Activated T-cell treated with anti-CD3 and anti-CD28 coated beads for 24 hours (primary cell): ENCODE measurements at places on chromosomes 4 and X.

- no peak for DNase-seq
Observed at GRCh38 chrX:42485601-42486000, 292.4 kb downstream of the PPP1R2C start.

- no peak for DNase-seq
Observed at GRCh38 chrX:68598841-68599240, 48.6 kb upstream of the STARD8 start.

DNA sequence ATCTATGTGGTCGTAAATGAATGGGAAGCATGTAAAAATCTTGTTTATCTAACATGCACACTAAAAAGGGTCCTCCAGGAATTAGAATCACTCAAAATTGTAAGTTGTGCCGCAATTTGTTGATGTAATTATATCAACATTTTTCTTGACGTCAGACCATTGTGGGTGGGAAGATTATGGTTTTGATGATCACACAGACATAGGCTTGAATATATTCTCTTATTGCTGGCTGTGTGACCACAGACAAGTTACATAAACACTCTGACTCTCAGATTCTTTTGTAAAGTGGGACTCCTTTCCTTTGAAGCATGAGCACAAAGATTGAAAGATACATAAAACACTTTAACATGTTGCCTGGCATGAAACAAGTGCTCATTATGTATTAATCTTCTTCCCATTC lies 51.5 kb downstream of the IL1RAPL1 start:
- no peak for DNase-seq

DNA sequence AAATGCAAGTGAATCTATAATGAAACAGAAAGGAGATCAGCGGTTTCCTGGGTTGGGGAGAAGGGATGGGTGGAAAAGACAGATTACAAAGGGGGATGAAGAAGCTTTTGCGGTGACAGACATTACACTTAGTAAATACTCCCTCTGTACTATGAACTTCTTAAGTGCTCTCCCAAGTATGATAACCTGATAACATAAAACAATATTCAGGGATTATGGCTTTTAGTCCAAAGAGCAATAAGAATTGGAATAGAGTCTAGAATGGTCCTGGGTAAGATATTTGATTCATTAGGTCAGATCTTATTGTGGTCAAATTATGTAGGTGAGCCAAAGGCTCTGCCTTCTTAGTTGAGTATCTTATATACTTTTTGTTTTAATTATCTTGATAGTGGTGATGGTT lies 9.2 kb downstream of the LRRC66 start:
- DNase-seq = no peak

DNA sequence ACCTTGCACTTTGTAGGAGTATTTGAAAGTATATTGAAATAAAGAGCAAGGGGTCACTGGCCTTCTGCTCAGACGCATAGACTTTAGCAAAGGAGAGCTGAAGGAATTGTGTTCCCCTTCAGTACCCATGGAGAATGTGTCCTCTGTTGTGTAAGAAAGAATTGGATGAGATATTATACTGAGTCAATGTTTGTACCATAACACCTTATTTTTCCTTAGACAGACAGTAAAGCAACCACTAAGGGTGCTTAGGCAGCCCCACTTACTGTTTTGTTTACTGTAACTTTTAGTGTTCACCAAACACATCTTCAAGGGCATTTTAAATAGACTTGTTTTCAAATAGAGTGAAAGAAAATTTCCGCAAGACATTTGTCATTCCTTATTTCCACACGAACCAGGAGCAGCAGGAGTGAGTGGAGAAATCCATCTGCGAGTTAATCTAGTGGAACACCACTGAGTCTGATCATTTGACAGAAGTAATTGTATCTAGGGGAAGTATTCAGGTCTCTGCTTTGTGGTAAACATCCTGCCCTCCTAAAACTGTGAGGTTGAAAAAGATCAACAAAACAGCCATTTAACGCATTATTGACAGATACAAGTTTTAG lies 89.5 kb downstream of the SLIT2 start:
- no peak for DNase-seq

GRCh38 chr4:2136726-2137125 lies 77.6 kb downstream of the NAT8L start:
- DNase-seq = no peak

- no peak for DNase-seq
Observed at GRCh38 chrX:23699636-23700194, 32.4 kb downstream of the PRDX4 start.

DNA sequence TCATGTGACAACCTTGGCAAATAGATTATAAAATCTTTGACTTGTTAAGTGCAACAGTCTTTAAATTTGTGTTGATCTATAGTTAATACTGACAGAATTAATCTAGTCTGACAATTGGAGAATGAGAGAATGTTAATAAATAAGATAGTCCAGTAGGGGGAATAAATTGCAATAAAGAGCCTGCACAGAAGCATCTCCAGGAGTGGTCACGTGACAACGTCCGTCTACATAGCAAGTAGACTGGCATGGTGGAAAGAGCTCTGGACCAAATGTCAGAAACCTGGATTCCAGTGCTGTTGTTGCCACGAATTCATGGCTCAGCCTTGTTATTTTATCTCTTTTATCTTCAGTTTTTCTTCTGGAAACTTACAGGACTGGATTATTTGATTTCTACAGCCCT lies 436.5 kb downstream of the RAB28 start:
- no peak for DNase-seq

GRCh38 chr4:2482192-2482591 lies 13.3 kb downstream of the RNF4 start:
- DNase-seq = no peak

- no peak for DNase-seq
Observed at GRCh38 chrX:70289168-70289792, 447 bp downstream of the PDZD11 start.

DNA sequence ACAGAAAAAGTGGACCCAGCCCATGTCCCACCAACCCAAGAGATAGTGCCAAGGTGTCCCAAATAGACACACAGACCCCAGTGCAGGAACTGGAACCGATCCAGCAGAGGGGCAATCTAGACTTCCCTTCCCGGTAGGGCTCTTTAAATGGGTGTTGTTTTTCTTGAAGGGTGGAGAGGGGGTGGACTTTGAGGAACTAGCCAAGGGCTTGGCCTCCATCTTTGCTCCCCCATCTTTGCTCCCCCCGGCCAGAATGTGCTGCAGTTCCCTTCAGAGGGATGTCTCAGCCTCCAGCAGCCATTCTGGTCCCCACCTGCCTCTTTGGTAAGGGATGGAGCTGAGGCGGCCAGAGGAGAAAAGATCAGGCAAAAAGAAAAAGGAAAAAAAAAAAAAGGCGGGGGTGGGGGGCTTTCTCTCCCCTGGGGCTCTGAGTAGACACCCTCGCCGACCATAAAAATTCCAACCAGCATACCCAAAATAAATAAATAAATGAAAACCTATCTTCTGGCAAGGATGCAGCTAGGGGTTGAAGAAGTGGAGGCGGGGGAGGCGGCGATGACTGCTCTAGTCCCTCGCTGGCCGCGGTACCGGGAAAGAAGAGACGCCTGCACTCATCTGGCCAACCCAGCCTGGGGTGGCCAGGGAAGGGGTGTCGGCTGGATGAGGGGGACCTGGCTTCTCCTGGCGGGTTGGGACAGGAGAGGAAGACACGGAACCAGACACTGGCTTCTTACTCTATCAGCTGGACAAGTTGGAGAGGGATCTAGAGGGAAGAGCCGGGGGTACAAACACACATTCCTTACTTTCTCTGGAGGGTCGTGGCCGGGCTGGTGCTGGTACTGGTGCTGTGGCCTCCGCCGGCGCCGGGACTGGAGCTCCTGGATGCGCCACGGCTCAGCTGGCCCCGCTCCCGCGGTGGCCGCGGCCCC lies 38.5 kb upstream of the IQSEC2 start:
- no peak for DNase-seq

DNA sequence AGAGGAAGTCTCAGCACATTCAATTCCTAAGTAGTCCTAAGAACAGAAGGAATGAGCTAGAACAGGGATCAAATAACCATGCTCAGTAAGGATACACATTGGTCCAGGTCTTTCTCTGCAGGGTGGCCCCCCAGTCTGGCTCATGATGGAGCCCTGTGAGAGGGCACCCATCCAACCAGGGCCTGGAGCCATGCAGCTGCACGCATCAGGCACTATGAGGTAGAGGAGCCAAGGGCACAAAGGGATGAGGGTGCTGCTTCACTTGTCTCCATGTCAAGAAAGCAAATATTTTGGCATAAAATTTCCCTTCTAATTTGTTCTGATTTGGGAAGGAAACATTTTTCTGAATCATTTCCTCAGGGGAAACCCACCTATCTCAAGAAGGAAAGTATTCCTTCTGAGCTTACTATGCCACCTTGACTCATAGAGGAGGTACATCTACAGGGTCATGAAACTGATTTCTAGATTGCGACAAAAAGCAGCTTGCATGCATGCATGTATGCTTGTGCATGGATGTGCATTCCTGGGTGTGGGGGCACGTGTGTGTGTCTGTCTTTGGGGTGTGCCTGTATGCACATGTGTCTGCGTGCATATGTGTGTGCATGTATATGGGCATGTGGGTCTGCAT lies 600.3 kb downstream of the MID1IP1 start:
- DNase-seq = no peak

DNA sequence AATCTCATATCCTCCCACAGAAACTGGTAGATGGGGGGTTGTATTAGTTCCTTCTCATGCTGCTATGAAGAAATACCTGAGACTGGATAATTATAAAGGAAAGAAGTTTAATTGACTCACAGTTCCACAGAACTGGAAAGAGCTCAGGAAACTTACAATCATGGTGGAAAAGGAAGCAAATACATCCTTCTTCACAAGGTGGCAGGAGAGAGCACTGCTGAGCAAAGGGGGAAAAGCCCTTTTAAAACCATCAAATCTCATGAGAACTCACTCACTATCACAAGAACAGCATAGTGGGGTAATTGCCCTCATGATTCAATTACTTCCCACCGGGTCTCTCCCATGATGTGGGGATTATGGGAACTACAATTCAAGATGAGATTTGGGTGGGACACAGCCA lies 250.5 kb upstream of the GPRIN3 start:
- no peak for DNase-seq

- DNase-seq = no peak
Observed at GRCh38 chr4:74197080-74197479, 39.2 kb downstream of the MTHFD2L start.

DNA sequence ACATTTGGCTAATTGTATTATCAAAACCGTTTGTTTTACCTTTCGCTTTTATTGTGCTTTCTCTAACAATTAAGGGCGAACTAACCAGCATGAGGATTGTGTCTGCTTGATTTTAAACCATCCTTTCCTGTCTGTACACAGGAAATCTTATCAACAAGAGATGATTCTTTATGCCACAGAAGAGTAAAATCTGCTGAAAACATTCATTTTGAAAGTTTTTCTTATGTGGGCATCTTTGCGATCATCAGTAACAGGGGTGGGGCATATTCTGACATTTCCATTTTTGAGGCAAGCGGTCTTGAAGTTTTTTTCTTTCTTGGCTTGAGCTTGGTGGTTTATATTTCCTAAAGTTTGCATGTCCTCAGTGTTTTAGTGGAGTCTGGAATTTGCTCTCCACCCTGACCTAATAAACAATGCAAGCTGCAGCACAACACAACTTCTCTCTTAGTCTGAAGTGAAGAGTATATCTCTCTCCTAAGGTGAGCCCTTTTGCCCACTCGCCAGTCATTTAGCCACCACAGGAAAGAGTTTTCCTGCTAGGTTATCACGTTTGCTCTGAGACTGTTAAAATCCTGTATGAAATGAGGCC lies 26.6 kb downstream of the NFKB1 start:
- no peak for DNase-seq

DNA sequence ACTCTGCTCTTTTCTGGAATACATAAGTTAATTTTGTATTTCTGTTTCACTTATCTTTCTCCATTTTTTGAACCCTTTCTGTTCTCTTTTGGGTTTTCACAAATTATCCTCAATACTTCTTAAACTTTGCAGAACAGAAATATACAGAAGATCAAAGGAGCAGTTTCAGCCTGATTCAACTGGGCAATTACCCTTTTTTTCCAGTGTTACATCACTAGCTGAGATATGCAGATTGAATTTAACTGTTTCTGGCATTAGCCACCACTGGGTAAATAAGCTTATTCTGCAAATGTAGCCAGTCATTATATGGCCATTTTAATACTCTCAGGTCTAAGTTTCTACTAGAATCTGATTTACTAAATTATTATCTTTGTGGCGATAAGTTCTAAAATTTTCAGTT lies 66.9 kb upstream of the GRID2 start:
- no peak for DNase-seq

- no peak for DNase-seq
Observed at GRCh38 chrX:16023790-16024734, 99.3 kb upstream of the GRPR start.

- DNase-seq = no peak
Observed at GRCh38 chr4:151948351-151949016, 187.7 kb upstream of the GATB start.

- DNase-seq = no peak
Observed at GRCh38 chr4:24582235-24582832, 2.0 kb downstream of the DHX15 start.

- DNase-seq = no peak
Observed at GRCh38 chr4:99645036-99645435, 12.6 kb downstream of the C4orf54 start.

DNA sequence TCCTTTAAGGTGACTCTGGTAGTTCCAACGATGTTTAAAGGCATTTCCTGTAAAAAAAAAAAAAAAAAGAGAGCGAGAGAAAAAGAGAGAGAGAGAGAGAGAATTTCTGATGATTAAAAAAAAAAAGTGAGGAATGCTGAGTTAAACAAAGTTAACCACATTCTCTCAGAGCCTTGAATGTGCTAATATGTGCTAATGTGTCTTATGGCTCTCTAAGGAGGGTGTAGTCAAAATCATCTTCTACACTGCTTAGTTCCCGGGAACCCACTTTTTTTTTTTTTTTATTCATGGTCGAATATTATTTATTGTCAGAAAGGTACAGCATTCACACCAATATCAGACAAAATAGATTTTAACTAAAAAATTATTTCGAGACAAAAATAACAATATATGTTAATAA lies 111.7 kb downstream of the SNCA start:
- no peak for DNase-seq

- DNase-seq = no peak
Observed at GRCh38 chr4:138348055-138348454, 105.9 kb upstream of the SLC7A11 start.

DNA sequence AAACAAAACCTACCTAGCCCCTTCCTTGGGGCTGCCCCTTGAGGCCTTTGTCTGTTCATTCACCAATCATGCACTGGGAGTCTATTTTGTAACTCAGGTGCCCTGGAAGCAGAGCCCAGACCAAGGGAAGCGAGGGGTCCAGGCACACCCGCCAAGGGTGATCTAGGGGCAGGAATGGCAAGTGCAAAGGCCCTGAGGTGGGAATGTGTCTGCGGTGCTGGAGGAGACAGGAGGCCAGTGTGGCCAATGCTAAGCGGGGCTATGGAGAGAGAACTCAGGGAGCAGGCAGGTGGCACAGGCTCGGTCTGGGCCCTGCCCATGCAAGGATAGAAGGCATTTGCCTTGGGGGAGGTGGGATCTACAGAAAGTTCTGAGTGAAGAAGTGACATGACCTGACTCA lies 3.5 kb upstream of the SH3BP2 start:
- DNase-seq = no peak

- no peak for DNase-seq
Observed at GRCh38 chr4:41380511-41381157, 123.9 kb downstream of the UCHL1 start.

- no peak for DNase-seq
Observed at GRCh38 chr4:109990261-109991257, 77.9 kb downstream of the EGF start.
